Cardiac septum (tissue), 1 donor: ENCODE measurements at places on chromosomes 4 and X. TPM values are rescaled to one million over a fixed set of nuclear protein-coding genes. Genes with fewer than 3 reads are reported as not detected.

The MAGEA1 gene
- total RNA-seq: not detected

The MAGEC1 gene
- total RNA-seq: not detected

The TIMM8A gene
- total RNA-seq: 24.8 TPM

The GCNA gene
- total RNA-seq: 1.4 TPM

The TEX28 gene
- not detected for total RNA-seq

The TXK gene
- total RNA-seq: 1.2 TPM

The AVPR2 gene
- total RNA-seq: 3.3 TPM

The CMC4 gene
- total RNA-seq: 19.4 TPM

The CPLX1 gene
- 9.4 TPM for total RNA-seq

The VCX3B gene
- not detected for total RNA-seq

The AGA gene
- total RNA-seq: 6.1 TPM

The NDP gene
- total RNA-seq: 0.86 TPM

The C4orf36 gene
- total RNA-seq: 0.78 TPM

The VEGFD gene
- 1.3 TPM for total RNA-seq

The TLR3 gene
- 2.3 TPM for total RNA-seq

The TECRL gene
- total RNA-seq: 1,093 TPM

The CXorf51B gene
- not detected for total RNA-seq

The GLOD5 gene
- not detected for total RNA-seq

The CFAP299 gene
- not detected for total RNA-seq

The CPXCR1 gene
- total RNA-seq: not detected

The LIMCH1 gene
- 291 TPM for total RNA-seq

The KDR gene
- 28.7 TPM for total RNA-seq

The CT45A6 gene
- total RNA-seq: not detected

The CSAG1 gene
- total RNA-seq: not detected

The TLR10 gene
- total RNA-seq: 0.22 TPM

The ATOH1 gene
- total RNA-seq: not detected

The IL21 gene
- not detected for total RNA-seq

The CT47B1 gene
- not detected for total RNA-seq

The ETNPPL gene
- 0.75 TPM for total RNA-seq

The ANKRD50 gene
- total RNA-seq: 16.1 TPM

The ARMCX4 gene
- total RNA-seq: 7.4 TPM

The ZNF275 gene
- 6.1 TPM for total RNA-seq

The CPZ gene
- total RNA-seq: 0.30 TPM

The PDLIM3 gene
- 265 TPM for total RNA-seq
